ENCODE measurements at places on chromosomes 4 and X.

DNA sequence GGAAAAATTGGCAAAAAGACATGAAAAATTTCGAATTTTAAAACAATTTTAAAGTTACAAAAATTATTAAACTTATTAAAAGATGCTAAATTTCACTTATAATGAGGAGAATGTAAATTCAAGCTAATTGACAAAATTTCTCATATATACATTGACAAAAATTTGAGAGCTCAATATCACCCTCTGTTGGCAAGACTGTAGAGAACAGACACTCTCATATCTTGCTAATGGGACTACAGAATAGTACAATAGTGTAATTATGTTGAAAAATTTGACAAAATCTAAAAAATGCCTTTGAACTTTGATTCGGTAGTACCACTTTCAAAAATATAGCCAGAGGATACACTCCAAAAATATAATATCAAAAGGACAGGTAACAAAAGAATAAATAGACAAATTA is 29.8 kb downstream of the DCAF8L2 start:
- no peak for DNase-seq

GRCh38 chr4:165009493-165010227 is 22.1 kb upstream of the TRIM60 start:
- no peak for DNase-seq

GRCh38 chr4:74108457-74109115 is 9.6 kb upstream of the CXCL2 start:
- DNase-seq: no peak

GRCh38 chr4:177308125-177308524 is 1.5 kb upstream of the NEIL3 start:
- no peak for DNase-seq

DNA sequence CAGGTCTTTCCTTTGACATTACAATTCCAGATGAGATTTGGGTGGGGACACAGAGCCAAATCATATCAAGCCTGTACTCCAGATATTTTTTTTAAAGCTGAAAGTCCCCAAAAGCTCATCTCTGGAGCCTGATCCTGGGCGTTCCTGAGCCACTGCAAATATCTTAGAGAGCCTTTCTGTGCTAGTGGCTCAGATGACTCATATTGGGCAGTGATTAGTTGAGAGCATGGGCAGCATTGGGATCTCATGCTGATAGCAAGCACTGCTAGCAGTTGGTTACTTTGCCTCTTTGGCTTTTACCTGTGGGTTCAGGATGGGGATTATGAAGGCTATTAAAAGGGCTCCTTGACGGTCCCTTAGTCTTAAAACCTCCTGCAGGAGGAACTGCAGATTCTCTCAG is 51.4 kb upstream of the SCRG1 start:
- no peak for DNase-seq

- DNase-seq: no peak
These were observed 480.5 kb upstream of the FSTL5 start for GRCh38 chr4:162644346-162644745.

DNA sequence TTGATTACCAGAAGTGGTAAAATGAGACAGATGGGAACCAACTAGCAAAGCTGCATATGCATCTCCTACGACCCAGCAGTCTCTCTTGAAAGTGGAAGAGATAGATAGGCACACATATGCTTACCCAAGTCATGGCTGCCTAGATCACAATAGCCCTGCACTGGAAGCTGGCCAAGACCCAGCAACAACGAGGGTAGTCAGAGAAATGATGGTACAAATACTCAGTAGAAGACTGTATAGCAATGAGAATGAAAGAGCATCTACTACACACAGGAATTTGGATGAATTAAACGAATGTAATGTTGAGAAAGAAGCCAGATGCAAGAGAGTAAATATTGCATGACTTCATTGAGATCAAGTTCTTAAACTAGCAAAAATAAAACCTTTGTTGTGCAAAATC is 100.3 kb upstream of the FAT1 start:
- no peak for DNase-seq

GRCh38 chr4:142567620-142568451 is 278.3 kb downstream of the INPP4B start:
- DNase-seq: no peak

DNA sequence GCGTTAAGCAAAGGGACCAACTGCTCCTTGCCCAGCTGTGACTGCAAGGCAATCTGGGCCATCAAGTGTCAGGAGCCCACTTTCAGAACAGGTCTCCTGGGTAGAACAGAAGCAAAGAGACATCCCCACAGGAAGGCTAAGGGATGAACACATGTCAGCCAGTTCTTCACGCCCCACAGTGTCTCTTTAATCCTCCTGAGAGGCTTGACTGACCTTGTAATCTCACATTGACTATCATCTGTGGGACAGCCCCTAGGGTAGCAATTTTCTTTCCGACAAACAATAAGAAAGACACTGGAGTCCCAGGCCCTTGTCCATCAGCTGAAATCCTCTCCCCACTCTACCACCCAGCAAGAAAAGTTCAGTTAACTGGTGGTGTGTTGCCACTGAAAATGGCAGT is 1.0 kb downstream of the CHRDL1 start:
- DNase-seq: no peak

- no peak for DNase-seq
These were observed 196.8 kb downstream of the AFAP1 start for GRCh38 chr4:7742807-7743280.

GRCh38 chr4:90798948-90799347 is 671.8 kb downstream of the CCSER1 start:
- no peak for DNase-seq

- DNase-seq: no peak
These were observed 24.9 kb downstream of the ALPK1 start for GRCh38 chr4:112321776-112322684.

DNA sequence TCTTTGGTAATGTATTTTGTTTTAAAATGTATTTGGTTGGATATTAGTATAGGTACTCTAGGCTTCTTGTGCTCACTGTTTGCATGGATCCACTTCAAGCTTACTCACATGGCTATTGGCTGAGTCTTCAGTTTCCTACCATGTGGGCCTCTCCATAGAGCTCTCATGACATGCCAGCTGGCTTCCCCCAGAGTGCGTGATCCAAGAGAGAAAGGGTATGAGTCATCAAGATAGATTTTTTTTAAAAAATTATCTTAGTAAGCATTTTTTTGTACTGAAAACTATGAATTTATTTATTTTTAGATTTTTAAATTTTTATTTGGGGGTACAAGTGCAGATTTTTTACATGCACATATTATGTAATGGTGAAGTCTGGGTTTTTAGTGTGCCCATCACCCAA is 219.1 kb upstream of the AMOT start:
- no peak for DNase-seq

DNA sequence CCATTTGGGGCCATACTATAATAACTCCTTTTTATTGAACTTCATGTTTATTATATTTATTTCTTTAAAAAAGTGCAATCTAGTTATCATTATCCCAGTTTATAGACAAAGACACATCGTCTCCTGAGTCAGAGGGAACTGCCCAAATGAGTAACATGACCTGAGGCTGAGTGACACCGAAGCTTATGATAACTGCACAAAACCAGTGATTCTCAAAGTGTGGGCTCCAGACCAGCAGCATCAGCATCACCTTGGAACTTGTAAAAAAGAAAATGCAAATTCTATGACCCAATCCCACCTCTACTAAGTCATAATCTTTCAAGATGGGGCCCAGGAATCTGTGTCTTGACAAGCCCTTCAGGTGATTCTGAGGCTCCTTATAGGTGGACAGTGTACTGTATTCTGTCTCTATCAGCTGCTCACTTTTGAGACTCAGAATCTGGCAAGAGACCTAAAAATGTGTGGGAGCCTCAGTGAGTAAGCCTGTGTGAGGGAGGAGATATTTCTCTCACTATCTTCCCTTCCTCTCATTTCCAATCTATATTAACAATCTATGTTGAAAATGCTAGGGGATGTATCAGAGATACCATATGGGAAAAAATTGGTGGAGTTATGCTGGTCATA is 147.0 kb downstream of the PACRGL start:
- no peak for DNase-seq

GRCh38 chr4:40058121-40058520 is 1.5 kb downstream of the N4BP2 start:
- no peak for DNase-seq

- DNase-seq: no peak
These were observed 25.3 kb upstream of the SOD3 start for GRCh38 chr4:24770032-24770584.

- no peak for DNase-seq
These were observed 134.2 kb downstream of the FANCB start for GRCh38 chrX:14738643-14739042.

GRCh38 chr4:157996061-157997028 is 176.5 kb downstream of the GASK1B start:
- no peak for DNase-seq

DNA sequence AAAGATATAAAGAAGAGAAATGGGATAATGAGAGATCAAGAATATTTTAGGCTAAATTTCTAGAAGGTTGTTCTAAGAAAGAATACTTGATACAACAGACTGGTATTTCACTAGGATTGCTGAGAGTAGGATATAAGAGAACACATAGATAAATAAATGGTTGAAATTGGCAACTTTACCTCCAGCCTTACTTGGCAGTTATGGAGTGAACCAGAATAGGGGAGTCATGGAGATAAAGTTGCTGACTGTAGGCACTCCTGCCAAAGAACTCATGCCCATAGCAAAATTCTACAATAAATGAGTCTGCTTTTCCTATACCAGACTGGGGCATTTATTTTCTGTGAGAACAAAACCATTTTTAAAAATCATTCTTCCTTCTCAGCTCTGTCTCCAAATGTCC is 26.4 kb upstream of the MMRN1 start:
- no peak for DNase-seq

- no peak for DNase-seq
These were observed 529 bp downstream of the DHRSX start for GRCh38 chrX:2500091-2500802.

DNA sequence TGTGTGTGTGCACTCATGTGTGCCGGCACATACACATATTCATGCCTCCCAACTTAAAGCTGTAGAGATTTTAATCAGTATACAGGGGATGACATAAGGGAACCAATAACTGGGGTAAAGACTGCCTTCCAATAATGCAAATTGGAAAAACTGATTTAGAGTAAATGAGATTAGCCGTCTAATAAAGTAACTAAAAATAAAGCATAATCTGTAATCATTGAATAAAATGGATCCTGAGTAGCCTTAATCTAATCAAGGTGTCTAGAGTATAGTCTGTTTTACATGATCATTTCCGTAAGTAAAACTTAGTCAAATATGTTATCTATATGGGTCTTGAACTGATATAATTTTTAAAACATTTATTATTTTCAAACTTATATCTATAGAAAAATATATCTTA is 925.8 kb downstream of the FSTL5 start:
- no peak for DNase-seq

DNA sequence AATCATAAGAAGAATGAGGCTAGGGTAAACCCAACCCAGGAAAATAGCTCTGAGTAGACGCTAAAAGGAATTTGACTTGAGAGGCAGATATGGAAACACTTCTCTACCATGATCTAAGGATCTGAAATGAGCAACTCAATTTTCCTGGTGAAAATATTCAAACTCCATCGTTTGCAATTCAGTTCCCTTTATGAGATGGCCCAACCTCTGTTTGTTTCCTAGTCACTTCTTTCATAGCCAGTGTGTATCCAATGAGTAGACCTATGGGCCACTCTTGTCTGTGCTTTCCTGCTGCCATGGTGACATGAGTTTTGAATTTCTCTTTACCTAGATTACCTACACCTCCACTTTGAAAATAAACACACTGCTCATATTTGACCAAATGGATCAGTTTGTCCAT is 176.2 kb upstream of the GPRIN3 start:
- DNase-seq: no peak

Data from NCI-H2081 treated with DMSO at 0.1 percent for 48 hours (cell line).